ENCODE measurements at places on chromosomes 13 and 19.

GRCh38 chr19:50358483-50359327 is 6.7 kb downstream of the NAPSA start:
- no peak for DNase-seq

DNA sequence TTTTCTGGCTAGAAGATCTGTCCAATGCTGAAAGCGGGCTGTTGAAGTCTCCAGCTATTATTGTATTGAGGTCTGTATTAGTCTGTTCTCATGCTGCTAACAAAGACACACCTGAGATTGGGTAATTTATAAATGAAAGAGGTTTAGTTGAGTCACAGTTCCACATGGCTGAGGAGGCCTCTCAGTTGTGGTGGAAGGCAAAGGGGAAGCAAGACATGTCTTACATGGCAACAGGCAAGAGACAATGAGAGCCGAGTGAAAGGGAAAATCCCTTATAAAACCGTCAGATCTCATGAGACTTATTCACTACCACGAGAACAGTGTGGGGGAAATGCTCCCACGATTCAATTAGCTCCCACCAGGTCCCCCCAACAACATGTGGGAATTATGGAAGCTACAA is 980.4 kb downstream of the SLITRK5 start:
- DNase-seq, result no peak

DNA sequence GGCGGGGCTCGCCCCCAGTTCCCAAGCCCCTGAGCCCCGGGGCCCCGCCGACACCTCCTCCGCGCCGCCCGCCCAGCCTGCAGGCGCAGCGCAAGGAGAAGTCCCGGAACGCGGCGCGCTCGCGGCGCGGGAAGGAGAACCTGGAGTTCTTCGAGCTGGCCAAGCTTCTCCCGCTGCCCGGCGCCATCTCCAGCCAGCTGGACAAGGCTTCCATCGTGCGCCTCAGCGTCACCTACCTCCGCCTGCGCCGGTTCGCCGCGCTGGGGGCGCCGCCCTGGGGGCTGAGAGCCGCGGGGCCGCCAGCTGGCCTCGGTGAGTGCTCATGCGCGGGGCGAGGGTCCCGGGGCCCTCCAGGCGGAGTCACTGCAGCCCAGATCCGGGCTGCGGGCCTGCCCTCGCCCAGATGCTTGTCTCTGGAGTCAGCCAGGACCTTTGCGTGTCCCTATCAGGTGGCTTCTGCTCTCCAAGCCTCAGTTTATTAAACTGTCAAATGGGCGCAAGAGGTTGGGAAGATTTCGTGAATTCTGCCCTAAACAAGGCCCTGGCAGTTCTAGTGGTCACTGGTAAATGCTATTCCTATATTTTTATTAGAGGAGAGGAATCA is 2.0 kb downstream of the NPAS1 start:
- DNase-seq, result no peak

DNA sequence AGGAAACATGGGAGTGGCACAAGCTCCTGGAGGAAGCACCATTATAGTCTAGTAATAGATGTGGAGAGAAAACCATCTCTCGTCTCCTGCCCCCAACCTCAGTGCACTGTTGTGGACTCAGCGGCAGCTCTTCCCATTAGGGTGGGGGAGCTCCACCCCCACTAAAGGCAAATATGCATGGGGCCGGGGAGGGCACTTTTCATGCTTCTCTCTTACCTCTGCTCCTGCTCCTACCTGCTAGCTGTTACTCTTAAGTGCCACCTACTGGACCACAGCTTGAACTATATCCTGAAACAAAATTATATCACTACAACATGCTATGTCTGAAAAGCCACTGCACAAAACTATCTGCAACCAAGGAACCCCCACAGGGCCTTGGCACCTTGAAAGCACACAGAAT is 112.6 kb upstream of the DACH1 start:
- peak; percentile 4 for DNase-seq

- peak; percentile 61 for DNase-seq
Observed at GRCh38 chr19:16197188-16197621, 506 bp upstream of the AP1M1 start.

- no peak for DNase-seq
Observed at GRCh38 chr19:5017235-5017634, 48.3 kb downstream of the KDM4B start.

- DNase-seq, result no peak
Observed at GRCh38 chr19:33396701-33397535, 23.4 kb downstream of the CEBPG start.

- DNase-seq, result no peak
Observed at GRCh38 chr19:47072323-47072722, 23.9 kb upstream of the TMEM160 start.

- DNase-seq, result peak; percentile 65
Observed at GRCh38 chr19:45693106-45693788, 781 bp downstream of the QPCTL start.

DNA sequence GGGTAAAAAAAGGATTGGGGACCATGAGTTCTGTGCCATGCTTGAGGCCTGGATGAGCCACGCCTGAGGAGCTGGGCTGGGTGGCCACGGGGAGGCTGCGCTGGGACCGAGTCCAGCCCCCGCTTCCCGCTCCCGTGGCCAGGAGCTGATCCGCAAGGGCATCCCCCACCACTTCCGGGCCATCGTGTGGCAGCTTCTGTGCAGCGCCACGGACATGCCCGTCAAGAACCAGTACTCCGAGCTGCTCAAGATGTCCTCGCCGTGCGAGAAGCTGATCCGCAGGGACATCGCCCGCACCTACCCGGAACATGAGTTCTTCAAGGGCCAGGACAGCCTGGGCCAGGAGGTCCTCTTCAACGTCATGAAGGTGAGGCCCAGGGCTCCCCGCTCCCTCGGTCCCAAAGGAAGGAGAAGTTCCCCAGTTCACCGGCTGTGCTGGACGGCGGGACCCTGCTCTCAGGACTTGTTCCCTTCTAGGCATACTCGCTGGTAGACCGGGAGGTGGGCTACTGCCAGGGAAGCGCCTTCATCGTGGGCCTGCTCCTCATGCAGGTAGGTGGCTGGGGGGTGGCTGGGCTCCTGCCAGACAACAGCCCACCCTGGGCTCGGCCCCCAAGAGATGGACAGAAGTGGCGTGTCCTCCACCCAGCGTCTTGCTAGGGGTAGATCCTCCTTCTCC is 18.9 kb downstream of the EVI5L start:
- DNase-seq, result no peak

DNA sequence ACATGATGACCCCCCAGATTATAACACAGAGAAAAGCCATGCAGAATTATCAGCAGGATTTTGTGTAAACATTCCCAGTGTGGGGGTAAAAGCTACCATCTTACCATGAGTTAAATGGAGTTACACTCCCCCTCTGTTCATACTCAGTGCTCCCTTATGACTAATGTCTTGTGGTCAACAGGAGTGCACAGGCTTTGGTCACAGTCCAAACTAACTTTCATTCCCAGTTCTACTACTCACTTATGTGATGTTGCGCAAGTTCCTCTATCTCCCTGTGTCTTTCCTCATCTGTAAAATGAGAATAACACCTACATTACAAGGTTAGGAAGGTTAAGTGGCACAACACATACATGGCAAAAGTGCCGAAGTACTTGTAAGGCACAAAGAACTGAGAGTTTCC is 277.9 kb downstream of the RBM26 start:
- peak; percentile 6 for DNase-seq

GRCh38 chr19:17202249-17202648 is 12.9 kb upstream of the USE1 start:
- DNase-seq, result no peak

GRCh38 chr19:38304866-38305429 is 897 bp downstream of the C19orf33 start:
- no peak for DNase-seq

GRCh38 chr19:56111601-56112312 is 9.3 kb downstream of the ZNF787 start:
- DNase-seq, result no peak

DNA sequence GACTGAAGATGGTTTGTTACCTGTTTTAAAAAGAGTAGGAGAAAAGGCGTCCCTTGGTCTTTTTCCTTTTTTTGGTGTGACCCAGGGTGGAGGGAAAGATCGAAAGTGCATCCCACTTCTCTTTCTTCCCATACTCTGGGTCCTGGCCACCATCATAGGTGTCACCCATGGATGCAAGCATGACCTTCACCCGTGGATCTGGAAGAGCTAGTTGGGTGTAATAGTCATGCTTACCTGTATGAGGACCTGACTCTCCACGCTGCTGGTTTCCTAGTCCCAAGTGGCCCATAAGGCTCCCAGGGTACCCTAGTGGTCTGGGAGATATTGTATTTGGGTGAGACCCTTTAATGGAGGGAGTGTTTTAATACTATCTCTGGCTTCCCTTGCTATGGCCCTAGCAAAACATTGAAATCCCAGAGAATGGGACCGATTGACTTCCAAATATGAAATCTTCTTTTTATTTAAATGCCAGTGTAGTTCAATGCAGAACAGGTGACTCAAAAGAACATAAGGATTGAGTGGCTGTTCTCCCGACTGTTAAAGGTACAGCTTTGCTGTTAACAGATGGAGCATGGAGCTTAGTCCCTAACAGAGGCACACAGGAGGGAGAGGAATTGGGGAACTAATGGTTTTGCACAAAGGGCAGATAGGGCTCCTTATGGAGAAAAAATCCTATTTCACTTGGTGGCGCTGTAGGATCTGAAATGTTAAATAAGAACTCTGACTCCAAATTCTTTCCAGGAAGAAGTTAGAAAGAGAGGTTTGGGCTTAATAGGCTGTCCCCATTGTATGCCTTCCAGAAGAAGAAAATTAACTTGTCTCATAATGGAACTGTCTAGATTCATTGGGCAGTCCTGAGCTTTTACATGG is 7.0 kb upstream of the ZNF550 start:
- no peak for DNase-seq

- DNase-seq, result no peak
Observed at GRCh38 chr13:73714522-73714921, 419.7 kb downstream of the KLF12 start.

DNA sequence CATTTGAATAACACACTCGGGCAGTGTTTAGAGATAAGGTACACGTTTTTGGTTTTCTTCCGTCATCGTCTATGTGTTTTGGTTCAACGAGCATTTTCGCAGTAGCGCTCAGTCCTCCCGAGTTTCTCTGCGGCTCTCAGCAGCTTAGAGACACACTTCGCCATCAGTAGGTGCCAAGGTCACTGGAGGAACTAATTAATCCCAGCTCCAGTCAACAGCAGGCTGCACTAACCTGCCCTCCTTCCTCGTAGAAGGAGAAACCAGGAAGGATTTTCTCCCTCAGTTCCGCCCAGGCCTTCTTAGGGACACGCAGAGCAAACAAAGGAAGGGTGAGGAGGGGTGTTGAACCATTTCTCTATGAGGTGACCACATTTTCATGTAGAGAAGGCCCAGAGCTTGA is 12.6 kb downstream of the MBNL2 start:
- DNase-seq, result no peak

DNA sequence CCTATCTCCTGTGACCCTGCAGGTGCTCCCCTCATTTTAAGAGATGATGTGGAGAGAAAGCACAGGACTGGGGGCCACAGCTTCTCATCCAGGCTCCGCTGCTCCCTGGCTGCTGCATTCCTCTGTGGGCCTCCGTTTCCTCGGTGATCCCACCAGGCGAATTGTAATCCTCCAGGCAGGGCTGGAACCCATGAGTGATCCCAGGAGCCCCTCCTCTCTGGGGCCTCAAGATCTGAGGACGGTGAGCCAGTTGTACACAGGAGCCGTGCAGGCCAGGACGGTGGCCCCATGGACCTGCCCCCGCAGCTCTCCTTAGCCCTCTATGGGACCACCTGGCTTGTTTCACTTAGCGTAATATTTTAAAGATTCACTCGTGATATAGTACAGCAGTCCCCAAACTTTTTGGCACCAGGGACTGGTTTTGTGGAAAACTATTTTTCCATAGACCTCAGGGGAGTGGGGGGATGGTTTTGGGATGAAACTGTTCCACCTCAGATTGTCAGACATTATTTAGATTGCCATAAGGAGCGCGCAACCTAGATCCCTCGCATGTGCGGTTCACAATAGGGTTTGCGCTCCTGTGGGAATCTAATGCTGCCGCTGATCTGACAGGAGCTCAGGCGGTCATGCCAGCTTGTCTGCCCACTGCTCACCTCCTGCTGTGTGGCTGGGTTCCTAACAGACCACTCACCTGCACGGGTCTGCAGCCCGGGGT is 5.6 kb downstream of the FFAR3 start:
- no peak for DNase-seq

DNA sequence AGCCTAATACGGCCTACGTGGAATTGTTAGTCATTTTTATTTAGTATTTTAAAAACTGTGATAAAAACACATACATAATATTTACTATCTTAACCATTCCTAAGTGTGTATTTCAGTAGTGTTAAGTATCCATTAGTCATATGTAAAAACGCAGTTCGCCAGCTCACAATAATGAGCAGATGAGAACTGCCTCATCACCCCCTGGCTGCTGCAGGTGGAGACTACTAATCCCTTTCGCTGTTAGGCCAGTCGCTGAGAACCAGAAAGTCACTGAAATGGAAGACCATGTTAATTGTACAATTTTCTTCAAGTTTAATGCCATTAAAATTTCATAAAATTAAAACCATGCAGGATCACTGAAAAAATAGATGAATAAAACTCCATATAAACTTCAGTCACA is 1.6 kb downstream of the ESD start:
- no peak for DNase-seq

- DNase-seq, result no peak
Observed at GRCh38 chr19:29121684-29122083, 91.3 kb downstream of the UQCRFS1 start.

DNA sequence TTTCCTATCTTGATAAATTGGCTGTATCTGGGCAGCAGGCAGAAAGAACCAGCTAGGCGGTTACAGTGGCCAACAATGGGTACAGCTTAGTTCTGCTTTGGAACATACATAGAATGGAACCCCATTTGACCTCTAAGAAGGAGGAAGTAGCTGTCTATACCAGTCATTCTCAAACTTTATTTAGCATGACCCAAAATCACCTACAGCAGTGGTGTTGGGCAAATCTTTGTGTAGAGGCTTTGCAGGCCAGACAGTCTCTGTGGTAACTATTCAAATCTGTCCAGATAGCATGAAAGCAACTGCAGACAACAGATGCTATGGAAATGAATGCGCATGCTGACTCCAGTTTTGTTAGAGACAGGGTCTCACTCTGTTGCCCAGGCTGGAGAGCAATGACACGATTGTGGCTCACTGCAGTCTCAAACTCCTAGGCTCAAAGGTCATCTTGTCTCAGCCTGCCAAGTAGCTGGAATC is 12.0 kb upstream of the KCNC3 start:
- DNase-seq, result no peak

DNA sequence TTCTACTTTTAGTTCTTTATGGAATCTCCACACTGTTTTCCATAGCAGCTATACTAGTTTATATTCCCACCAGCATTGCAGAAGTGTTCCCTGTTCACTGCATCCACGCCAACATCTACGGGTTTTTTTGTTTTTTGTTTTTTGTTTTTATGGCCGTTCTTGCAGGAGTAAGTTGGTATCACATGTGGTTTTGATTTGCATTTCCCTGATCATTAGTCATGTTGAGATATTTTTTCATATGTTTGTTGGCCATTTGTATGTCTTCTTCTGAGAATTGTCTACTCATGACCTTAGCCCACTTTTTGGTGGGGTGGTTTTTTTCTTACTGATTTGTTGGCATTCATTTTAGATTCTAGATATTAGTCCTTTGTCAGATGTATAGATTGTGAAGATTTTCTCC is 89.7 kb downstream of the FRY start:
- DNase-seq, result no peak
